ENCODE measurements at places on chromosomes 1 and 21.

DNA sequence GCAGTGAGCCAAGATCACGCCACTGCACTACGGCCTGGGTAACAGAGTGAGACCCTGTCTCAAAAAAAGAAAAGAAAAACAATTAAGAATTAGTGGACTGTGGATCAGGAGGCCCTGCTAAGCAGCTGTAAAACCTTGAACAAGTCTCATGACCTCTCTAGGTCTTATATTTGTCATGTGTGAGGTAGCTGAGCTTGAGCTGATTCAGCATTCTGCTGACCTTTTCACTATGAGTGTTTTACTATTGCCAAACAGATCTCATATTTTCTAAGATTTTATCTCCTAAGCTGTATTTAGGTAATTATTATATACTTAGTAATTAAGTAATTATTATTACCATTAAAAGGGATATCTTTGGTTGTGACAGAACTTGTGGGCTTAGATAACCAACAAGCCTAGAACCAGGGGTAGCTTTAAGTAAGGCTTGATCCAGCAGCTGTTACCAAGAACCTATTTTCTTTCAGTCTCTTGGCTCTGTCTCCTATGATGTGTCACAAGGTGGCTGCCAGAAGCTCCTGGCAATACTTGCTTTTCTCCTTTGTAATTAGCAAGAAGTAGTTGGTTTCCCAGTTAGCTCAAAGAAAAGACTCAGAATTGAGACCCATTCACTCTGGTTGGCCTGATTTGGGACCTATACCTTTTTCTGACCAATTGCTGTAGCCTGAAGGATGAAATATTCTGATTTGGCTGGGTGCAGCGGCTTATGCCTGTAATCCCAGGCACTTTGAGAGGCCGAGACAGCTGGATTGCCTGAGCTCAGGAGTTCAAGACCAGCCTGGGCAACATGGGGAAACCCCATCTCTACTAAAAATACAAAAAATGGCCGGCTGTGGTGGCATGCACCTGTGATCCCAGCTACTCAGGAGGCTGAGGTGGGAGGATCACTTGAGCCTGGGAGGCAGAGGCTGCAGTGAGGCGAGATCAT lies 8.5 kb upstream of the ZC3H12A start:
- no peak for DNase-seq

- no peak for DNase-seq
Measured at GRCh38 chr21:39612233-39613040, at the start of gene B3GALT5. B3GALT5 (plus strand) TSS chr21:39612940; CDS start chr21:39660560, 47,620 bp downstream.

DNA sequence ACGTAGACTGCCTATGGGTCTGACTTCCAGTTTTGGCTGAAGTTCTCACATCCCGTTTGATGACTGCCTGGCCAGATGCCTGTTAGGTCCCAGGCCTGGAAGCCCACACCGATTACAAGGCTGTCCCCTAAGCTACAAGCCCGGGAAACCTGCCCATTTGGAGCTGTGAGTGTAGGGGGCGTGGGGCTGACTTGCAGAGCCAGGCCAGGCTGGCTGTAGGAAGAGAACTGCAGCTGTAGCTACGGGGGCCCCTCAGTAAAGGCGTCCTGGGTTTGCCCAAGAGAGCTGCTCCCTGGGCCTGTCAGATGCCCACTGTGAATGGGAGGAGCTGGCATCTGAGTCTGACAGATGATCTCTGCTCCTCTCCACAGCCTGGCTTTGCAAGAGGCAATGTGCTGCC lies 199.7 kb downstream of the CAMTA1 start:
- no peak for DNase-seq

- no peak for DNase-seq
Measured at GRCh38 chr1:228453614-228454013, 33.6 kb upstream of the RNF187 start.

GRCh38 chr1:33826711-33827110 lies 37.2 kb upstream of the HMGB4 start:
- DNase-seq, result no peak

DNA sequence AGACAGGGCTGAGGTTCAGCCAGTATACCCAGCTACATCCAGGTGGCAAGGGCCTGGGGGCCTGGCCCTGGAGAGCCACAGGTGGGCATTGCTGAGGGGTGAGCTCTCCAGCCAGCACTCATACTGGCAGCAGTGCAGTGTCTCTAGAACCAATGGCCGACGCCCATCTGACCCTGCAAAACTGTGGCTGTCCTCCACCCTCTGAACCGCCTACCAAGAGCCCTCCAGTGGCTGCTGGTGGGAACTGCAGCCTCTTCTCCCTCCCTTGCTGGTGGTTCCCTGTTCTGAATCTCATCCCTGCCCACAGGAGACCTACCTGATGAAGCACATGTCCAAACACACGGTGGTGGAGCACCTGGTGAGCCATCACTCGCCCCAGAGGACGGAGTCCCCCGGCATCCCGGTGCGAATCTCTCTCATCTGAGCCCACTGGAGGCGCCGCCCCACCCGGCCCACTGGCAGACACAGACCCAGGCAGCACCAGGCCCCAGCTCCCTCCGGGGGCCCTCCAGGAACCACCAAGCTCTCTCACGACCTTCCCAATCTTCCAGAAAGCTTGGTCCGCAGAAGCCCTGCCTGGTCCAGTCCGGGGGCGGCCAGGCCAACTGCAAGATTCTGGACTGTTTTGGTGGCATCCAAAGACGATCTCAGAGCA lies 22.1 kb downstream of the A3GALT2 start:
- peak; percentile 60 for DNase-seq

GRCh38 chr1:218671573-218671972 lies 326.4 kb downstream of the TGFB2 start:
- no peak for DNase-seq

DNA sequence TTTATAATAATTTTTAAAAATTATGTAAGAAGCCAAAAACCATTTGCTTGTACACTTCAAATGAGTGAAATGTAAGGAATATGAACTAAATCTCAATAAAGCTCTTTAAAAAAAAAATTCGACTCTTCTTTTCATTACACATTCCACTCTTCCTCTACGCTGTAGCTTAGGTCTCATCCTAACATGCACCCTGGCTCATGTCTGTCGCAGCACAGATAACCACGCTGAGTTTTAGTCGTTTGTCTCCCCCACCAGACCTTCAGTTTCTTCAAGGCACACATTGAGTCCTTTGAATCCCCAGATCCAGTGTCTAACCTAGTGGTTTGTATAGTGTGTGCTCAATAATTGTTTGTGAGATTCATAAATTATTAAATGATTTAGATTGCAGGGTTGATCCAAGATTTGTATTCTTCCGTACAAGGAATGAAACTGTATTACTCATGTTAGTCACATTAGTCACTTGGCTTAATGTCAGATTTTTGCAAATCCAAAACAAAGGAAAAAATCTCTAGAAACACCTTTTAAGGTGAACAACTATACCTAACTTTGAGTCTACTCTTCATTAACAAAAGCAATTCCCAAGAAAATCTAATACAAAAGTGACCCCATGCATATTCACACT lies 57.3 kb downstream of the SLC25A24 start:
- no peak for DNase-seq

- DNase-seq, result no peak
Measured at GRCh38 chr1:239872626-239873025, 219.1 kb upstream of the FMN2 start.

GRCh38 chr1:238892612-238893011 lies 493.8 kb upstream of the CHRM3 start:
- DNase-seq, result no peak

GRCh38 chr1:44842862-44843655 lies at the start of gene PTCH2:
PTCH2 (minus strand) TSS chr1:44843253; CDS start chr1:44842932, 321 bp downstream.
- DNase-seq, result peak; percentile 25

- DNase-seq, result no peak
Measured at GRCh38 chr1:22835636-22836319, 125.1 kb downstream of the EPHB2 start.

GRCh38 chr21:38619992-38620479 lies 121.8 kb upstream of the ERG start:
- no peak for DNase-seq

DNA sequence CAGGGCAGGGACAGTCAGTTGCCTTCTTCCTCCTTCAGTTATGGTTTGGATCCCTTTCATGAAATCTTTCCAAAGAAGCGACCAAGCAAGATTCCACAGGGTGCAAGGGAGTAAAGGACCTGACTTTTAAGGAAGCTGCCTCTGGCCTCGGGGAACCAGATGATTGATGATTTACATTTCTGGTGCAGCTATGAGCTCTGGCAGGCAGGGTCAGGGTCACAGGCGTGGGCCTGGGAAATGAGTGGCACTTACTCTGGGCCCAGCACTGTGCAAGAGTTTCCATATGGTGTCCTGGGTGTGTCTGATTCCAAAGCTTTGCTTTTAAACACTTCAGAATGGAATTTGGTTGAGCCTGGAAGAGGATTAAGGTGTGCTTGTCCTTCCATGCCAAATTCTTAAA lies 7.2 kb upstream of the CRABP2 start:
- no peak for DNase-seq

DNA sequence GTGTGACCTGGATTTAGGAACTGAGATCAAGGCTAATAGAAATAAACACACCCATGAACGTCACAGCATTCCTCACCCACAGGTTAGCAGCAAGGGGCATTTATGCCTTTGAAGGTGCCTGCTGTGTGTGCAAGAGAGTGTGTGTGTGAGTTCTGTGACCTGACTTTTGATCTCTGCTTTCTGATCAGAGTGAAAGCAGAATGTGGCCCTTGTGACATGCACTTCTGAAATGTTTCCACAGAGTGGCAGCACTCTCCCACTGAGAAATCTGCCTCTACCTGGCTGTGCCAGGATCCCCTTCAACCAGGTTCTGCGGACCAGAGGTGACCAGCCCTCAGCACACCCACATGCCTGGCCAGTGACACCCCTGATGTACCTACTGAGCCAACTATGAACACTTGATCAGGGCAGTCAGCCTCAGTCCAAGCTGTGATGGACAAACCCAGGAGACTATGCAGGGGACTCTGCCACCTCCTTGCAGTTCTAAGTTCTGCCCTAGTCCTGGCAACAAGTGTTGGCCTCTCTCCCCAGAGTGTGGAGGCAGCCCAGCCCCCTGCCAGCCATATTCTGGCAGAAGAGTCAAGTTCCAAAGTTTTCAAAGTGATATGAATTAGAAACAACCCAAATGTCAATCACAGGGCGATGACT lies 41.0 kb downstream of the RXRG start:
- DNase-seq, result peak; percentile 28

DNA sequence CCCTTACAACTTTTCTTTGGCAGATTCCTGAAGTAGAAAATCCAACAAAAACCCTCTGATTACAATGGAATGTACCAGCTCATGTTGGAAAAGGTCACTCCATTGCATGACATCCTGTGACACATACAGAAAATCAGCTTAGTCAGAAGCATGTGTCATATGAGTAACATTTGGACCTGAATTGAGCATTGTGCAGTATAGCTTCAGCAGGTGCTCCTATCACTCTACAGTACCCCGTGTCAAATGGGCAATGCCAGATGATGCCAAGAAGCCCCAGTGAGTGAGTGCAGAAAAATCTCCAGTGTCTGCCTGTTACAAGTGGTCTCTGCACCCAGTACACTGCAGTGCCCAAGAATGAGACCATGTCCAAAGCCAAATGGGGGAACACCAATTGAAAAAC lies 129.7 kb upstream of the RUNX1 start:
- no peak for DNase-seq

- DNase-seq, result no peak
Measured at GRCh38 chr21:39562791-39563770, 49.7 kb upstream of the B3GALT5 start.

GRCh38 chr21:33698087-33698860 lies 56.0 kb downstream of the ITSN1 start:
- no peak for DNase-seq

GRCh38 chr1:175155936-175156335 lies 36.6 kb downstream of the KIAA0040 start:
- no peak for DNase-seq

GRCh38 chr1:46571691-46572225 lies 20.3 kb upstream of the KNCN start:
- DNase-seq, result no peak

- no peak for DNase-seq
Measured at GRCh38 chr21:41819856-41820281, 53.0 kb upstream of the RIPK4 start.

GRCh38 chr1:171805395-171806115 lies 24.1 kb downstream of the METTL13 start:
- no peak for DNase-seq

GRCh38 chr21:32055305-32055704 lies 182.5 kb downstream of the HUNK start:
- DNase-seq, result no peak

GRCh38 chr1:24545662-24546061 lies 10.2 kb upstream of the NCMAP start:
- no peak for DNase-seq

- peak; percentile 93 for DNase-seq
Measured at GRCh38 chr1:31715087-31715872, 11.5 kb upstream of the COL16A1 start.

DNA sequence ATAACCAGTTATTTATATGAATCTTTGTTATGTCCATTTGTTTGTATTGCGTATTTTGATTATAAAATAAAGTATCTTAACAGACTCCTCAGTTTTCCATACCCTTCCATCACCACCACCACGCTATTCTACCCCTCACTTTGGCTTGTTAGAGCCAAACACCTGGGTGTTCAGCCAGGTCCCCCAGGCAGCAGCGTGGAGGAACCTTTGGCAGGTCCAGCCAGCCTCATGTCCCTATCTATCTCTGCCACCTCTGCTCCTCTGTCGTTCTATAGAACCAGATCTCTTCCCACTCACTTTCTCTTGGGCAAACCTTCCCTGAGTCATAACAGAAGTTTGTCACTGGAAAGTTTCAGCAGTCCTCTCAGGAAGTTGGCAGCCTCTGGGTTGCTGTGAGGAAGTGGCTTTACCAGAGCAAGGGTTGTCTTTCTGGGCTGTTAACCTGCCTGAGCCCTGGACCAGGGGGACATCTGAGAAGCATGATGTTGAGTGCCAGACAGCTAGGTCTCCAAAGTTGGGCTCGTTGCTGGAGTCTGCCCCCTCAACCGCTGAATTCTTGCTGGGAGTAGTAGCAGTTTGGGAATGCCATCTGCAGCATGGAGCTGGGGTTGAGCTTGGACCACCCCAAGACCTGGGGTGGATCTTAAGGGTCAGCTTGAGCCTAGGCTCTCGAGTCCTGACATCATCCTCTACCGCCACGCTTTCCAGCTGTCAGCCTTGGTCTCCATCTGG lies 996 bp upstream of the SH3BGRL3 start:
- no peak for DNase-seq

- no peak for DNase-seq
Measured at GRCh38 chr1:236589531-236589930, 14.8 kb downstream of the HEATR1 start.

- no peak for DNase-seq
Measured at GRCh38 chr1:58883888-58884482, 100.1 kb upstream of the JUN start.

All from A549 (cell line).